Urothelium cell line (cell line): ENCODE measurements at places on chromosomes 3 and 15.

DNA sequence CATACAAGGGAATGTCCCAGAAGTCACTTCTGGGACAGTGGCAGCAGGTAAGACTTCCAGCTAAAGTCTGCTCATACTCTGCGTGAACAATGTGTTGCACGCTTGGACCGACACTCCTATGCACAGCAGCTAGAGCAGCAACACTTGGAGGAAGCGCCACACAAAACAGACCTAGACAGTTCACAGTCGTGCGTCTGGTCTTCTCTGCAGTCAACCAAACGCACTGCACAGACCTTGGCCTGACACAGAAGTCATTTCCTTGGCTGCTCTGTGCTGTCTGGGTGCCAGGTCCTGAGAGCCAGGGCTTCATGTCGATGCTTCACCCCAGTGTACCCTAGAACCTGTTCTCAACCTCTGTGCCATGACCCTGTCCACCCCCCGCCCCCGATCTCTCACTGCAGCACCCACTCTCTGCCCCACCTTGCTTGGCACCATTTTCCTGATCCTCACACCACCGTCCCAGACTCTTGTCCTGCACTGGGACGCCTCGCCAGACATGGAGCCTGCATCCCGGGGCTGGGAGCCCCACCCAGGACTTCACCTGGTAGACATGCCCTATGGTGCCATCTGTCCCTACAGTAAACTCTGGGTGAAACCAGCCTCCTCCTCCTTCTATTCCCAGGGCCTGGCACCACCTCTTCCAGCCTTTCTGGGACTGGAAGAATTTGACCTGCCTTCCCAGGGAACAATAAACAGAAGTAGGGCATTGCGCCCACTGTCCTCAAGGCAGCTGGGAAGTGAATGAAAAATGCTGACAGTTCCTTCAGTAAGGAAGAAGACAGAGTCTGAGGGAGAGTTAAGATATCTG lies 3.1 kb downstream of the ATP10A start:
- no peak for DNase-seq

DNA sequence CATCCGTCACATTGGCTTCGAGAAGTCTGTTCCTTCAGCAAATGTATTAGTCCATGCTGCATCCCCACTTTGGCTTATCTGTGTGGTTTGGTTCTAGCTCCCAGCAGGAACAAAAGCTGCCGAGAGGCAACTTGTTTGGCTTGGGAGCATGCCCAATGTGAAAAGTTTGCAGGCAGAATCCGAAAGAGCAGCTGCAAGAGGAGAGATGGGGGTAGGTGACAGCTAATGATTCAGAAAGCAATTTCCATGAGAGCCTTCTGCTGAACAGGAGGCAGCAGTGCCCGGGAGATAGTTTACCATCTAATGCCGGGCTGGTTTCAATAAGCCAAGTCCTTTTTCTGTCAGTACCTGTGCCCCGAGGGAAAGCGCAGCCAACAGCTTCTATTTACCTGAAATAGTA lies 60.2 kb downstream of the GRM7 start:
- DNase-seq, result no peak

GRCh38 chr3:53084310-53085001 lies 38.6 kb upstream of the SFMBT1 start:
- DNase-seq, result no peak

DNA sequence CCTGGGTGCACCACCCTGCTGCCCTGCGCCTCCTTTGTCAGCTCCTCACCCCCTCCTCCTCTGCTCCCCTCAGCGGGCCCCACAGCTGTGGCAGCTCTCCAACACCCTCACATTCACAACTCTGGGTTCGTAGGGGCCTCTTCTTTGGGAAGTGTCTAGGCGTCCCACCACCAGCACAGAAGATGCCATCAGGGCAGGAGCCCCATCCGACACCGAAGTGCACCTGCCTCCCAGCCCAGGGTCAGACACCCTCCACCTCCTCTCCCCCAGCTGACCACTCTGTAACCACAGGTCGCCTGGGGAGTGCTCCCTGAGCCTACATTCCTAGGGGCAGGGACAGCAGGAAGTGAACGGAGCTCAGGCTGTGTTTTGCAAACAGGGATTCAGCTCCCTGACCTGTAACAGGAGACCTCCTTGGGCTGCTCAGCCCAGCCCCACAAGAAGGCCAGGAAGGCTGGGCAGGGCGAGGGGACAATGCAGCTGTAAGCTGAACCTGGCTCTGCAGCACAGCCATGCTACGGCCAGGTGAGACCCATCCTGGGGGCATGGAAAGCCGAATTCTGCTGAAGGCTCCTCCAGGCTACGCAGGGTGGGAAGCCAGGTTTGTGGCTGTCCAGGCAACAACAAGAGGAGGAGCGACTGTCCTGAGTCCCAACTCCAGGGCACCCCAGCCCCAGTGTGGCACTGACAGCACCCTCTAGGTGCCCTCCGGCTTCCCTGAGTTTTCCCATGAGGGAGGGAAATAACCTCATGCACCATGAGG lies 269.0 kb downstream of the GOLGA6L6 start:
- no peak for DNase-seq

GRCh38 chr3:185939721-185940120 lies 1.9 kb upstream of the TRA2B start:
- no peak for DNase-seq

DNA sequence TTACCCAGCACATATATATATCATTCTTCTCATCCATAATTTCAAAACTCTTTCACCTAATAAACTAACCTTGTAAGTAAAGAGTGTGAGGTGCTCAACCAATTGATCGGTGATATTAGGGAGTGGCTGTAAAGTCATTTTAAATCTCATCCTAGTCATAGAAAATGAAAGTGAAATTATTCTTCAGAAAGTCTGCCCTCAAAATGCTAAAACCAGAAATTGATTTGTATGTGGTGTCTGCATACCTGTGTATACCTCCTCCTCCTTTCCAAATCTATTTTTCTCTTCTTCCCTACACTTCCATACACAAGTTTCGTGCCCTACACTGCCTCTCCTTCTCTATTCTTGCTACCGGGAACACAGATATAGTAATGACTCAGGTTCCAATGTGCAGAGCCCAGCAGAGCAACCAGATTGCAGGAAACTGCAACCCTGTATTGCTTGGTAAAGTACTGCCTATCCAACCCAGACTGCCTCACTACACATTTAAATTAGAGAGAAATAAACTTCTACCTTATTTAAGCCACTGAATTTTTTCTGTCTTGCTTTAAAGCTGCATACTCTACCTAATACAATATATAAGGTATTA lies 7.4 kb upstream of the TBC1D5 start:
- DNase-seq, result no peak

DNA sequence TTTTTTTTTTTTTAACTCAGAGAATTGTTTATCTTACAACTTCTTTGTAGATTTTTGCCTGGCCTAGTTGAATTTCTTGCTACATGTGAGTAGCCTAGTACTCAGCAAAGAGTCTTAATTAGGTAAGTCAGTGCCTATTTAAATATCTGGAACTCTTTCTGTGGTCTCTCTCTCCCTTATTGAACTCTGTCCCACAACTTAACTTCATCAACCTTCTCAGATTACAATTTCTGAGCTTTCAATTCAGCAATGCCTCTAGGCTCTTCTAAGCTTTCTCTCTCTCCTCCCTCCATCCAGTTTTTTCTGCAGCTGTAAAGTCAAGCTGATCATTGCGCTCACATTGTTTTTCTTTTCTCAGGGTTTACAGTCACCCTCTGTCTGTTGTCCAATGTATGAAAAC lies 517.6 kb upstream of the ROBO1 start:
- DNase-seq, result no peak

- DNase-seq, result no peak
These were observed 409.2 kb downstream of the DIPK2A start for GRCh38 chr3:144380849-144381248.

- no peak for DNase-seq
These were observed 366.7 kb upstream of the SGO1 start for GRCh38 chr3:20552605-20553275.

- DNase-seq, result peak; percentile 86
These were observed at the start of gene DMXL2 for GRCh38 chr15:51622604-51623370. Gene DMXL2 (minus strand): TSS chr15:51622771. CDS start chr15:51622545, 226 bp downstream.

DNA sequence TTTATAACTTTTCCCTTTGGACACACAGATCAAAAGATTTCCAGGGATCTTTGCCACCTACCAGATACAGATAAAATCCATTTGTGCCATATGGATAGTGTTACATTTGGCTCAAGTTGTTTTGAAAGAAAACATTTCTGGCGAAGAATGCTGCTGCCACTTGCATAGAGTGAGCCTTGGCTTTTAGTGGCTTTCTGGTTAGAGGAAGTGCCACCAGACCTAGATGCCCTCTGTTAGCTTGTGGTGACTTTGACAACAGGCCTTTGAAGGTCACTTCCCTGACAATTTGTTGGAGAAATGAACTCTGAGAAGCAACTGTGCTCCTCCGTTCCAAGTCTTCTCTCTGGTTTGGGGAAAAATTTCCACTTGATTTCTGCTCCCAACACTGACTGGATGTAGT lies 158.0 kb downstream of the CHST2 start:
- no peak for DNase-seq

- DNase-seq, result no peak
These were observed 1532.5 kb upstream of the CADM2 start for GRCh38 chr3:83426300-83426699.

DNA sequence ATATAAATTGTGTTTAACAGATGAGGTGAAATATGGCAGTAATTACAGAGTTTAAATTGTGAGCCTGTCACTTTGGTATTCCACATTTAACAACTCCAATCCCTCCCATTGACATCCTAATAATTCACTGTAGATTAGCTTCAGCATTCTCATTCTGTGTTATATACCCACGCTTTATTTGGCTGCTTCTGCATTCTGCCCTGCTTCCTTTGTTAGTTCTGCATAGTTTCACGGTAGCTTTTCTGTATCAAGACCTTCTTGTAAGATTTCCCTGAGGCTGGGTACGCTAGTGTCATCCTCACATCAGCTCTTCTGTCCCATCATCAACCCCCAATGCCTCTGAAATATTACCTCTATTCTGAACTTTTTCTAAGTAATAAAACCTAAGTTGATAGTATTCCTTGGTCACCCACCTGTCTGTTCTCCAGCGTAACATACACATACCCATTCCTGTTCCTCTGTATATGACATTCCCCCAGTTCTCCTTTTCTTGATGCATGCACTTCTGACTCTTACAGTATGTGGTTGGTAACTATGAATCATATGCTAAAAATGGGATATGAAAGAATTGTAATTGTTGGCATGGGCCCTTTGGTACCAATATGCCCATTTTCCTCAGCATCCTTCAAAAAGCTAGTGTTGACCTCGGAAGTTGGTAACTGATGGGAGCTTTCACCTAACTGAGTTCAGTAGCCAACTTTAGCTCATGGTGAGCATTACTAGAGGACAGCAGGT lies 171.2 kb downstream of the KLHL25 start:
- no peak for DNase-seq

DNA sequence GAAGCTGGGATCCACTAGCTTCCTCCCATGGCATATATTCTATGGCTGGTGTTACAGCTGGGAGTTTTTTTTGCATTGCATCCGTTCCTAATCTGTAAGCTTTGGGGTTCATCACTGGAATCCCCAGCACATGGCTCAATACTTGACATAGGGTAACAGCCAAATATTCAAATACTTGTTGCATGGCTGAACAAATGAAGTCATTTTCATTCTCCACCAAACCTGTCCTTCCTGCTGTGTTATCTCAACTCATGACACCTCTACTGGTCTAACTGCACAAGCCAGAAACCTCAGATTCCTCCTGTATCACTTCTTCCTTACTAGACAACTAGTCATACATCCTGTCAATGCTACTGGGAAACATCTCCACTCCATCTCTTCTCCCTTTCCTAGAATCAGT lies 43.4 kb downstream of the ST3GAL6 start:
- DNase-seq, result no peak

DNA sequence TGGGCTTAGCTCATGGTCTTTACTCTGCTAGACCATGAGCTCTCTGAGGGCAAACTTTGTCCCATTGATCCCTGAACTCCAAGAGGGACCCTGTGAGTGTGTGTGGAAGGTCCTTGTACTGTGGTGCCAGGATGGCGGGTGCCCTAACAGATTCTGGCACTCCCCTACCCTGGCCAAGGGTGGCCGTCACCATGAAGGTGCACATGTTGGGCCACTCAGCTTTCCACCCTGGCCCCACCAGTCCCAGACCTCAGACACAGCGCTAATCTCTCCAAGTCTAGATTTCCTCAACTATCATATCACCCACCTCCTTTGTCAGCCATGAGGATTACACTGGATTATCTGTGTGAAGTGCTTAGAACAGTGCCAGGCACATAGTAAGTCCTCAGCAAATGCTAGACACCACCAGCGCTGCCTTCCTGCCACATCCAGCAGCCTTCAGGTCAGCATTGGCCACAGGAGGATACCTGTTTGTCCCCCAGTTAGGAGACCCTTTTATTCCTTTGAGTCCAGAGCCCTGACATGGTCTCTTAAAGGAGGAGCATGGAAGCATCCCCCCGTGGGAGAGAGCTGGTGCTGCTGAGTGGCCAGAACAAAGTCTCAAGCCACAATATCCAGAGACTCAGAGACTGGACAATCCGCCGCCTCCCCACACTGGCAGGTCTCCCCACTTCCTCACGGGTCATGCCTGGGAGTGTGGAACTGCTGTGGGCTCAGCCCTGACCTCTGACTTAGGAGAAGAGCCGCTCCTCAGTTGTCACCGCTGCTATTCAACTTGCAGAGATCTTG lies 44.5 kb upstream of the SLCO2A1 start:
- DNase-seq, result no peak

DNA sequence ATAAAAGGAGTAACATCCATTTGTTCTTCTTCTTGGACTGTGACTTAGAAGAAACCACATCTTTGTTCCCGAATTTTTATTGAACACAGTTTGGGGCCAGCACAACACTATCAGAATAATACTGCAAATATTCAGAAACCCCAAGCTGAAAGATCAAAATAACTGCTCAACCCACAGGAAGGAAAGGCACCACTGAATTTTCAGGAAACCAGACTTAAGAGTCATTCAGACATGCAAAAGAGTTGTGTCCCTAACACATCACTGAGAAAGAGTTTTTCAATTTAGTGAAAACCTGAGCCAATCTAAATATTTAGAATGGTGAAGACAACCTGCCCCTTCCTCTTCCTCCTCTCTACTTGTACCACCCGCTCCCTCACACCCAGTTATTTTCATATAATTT lies 295.0 kb upstream of the RORA start:
- DNase-seq, result no peak

GRCh38 chr3:150727653-150728502 lies 24.2 kb upstream of the ERICH6 start:
- DNase-seq, result no peak

DNA sequence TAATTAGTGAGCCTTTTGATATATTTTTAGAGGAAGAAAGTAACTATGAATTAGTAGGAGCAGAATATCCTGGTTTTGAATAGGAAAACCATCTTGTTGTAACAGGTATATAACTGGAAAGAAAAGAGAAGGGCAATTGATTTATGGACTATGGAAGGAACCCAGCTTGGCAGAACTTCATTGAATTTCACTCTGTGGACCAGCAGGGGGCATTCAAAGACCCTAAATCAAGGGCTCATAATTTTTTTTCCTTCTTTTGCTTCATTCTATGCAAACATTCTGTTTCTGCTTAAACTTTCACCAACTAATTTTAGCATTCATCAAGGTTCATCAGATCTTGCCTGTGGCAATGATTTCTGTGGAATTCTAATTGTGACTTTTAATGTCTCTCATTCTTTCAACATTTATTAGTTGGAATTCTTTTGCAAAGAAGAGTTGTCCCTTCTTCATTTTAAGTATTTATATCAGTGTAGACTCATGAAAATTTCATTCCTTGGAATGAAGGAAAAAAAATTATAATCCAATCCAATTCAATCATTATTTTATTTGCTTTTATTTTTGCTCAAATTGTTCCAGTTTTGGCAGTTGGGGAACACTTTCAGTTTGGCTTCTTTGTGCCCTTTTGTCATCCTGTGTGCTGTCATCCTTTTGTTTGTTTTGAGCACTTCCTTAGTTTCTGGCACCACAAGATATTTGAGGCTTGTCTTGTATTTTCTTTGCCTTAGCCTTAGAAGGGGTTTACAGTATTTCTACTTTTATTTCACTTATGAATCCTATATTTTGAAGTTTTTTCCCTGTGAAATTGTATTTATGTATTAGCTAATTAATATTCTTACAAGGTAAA lies 30.4 kb downstream of the NXPE3 start:
- peak; percentile 47 for DNase-seq
